Stimulated activated CD4-positive, alpha-beta T cell treated with anti-CD3 and anti-CD28 coated beads, Interleukin-1b, Interleukin-23, amount 100 ng/mL, for 48 hours (primary cell): ENCODE measurements at places on chromosomes 6 and 20.

DNA sequence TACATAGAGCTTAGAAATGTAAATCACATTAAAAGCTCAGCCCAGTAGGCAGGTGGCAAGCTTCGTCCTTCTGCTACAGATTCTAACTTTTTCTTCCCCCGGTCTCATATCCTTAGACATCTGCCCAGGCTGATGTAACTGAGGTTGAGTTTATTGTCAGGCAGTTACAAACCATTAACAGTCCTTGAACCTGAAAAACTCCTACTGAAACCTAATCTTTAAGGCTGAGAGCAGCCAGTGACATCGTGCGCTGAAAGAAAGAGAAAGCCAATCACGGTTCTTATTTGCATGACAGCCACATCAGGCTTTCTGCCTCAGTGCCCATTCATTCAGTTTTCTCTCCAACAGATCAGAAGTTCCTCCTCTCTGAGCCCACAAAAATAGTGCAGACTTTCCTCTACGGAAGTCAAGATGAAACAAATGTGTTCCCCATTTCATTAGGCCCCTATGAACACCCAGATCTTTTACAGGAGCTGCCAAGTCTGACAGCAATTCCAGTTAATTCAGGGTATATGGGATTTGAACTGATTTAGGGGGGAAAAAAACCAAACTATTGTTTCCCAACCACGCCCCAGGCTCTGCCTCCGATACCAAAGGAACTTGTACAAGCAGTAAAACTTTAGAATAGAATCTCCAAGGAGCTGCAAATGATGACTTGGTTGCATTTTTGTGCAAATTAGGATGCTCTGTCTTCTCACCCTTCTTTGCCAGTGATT, at the start of gene NHSL1:
TSS of gene NHSL1 (minus strand) at position 192 of the 716 bp plus-strand sequence. CDS start 204 bp downstream, outside the sequence.
- DNase-seq = no peak

DNA sequence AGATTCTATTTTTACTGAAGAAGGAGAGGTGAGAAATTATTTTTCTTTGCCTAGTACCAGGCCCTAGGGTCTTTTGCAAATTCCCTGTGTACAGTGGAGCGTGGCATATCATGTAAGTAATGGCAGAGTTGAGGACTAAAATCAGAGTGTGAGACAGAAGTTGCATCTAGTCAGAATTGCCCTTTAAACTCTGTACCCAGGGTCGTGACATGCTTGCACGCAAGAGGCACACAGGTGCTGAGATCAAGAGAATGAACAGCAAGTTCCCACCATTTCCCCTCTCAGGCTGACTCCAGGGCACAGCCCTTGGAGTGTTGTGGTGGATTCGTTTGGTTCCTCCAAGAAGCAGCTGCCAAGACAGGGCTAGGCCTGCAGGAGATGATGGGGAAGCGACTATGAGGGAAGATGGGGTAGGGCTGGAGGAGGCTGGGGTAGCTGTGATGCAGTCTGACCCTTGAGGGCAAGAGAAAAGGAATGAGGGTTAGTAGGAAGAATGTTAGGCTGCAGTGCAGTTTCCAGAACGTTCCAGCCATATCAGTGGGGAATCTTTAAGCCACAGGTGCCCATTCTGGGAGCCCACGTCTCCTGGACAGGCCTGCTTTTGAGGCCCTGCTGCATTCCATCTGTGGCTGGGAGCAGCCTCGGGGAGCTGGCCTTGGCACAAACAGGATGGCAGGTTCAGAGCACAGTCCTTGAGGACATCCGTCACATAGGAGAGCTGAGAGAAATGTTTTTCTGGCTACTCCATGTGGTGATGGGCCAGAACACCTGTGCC, 6.9 kb downstream of the NELFCD start:
- no peak for DNase-seq

DNA sequence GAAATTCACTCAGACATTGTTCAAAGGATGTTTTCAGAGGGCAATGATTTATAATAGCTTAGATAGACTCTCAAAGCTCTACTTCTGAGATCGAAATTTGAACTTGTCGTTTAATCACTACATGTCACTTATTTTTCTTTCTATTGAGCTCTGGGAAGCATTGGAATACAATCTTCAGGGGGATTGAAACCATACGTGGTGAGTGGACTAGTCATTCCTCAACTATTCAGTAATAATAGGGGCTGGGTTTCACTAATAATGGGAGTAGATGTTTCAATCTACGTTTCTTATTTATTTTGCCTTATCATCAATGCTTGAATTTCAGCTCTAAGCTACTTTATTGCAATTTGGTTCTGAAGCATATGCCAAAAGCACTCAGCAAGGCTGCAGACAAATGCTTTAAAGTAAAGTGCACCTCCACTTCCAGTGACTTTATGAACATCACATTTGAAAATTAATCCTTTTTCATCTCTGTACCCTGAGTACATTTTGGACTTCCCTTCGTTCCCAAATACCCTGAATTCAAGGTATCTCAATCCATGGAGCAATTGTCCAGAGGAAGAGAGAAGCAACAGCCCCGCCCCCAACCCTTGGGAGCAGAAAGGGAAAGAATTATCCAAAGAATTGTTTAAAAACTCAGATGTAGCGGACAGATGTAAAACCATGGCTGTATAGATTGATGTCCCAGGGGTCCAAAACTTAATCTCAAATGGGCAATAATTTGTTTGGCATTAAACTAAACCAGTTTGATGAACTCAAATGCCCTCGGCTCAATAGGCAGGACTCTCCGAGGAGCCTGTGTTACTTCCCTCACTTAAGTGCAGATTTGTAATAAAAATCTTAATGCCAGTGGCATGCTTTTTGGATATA, 68.1 kb downstream of the HFE start:
- DNase-seq = no peak

- DNase-seq = no peak
These were observed 136.9 kb downstream of the PTCHD4 start for GRCh38 chr6:47974106-47974505.

DNA sequence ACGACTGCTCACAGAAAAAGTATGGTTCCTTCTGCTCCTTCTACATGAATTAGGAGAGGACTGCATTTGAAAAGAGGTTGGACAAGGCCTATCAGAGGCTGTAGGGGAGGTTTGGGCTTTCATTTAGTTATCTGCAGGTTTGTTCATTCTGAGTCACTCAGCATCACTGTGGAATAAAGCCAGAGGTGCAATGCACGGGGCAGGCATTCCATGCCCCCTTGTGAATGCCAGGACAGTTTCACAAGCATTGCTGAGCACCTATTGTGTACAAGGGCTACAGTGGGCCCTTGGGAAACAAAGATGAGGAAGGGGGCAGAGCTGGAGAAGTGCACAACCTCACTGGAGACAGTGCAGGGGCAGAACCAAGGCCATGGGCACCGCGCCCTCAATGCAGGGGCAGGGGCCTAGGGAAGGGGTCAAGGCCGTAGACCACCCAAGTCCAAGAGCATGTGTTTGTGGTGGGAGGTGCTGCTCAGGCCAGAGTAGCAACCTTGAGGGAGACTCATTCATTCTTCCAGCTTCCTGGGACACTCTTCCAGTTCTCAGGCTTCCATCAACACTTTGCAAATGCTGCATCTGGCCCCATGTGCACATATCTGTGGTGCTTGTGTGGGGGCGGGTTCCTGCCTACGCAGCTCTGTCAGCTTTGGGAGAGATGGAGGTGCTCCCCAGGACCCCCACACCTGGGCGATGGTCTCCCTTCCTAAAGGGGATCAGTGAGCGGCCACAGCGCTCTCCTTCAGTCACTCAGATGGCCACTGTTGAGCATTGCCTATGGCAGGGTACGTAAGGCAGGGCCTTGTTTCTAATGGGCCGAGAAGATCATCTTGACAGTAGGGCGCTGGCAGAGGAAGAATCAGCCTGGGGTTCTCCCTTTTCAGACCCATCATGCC, 204.5 kb downstream of the SYNDIG1 start:
- DNase-seq = no peak

- DNase-seq = no peak
These were observed 306.5 kb downstream of the C6orf118 start for GRCh38 chr6:165002866-165003265.

DNA sequence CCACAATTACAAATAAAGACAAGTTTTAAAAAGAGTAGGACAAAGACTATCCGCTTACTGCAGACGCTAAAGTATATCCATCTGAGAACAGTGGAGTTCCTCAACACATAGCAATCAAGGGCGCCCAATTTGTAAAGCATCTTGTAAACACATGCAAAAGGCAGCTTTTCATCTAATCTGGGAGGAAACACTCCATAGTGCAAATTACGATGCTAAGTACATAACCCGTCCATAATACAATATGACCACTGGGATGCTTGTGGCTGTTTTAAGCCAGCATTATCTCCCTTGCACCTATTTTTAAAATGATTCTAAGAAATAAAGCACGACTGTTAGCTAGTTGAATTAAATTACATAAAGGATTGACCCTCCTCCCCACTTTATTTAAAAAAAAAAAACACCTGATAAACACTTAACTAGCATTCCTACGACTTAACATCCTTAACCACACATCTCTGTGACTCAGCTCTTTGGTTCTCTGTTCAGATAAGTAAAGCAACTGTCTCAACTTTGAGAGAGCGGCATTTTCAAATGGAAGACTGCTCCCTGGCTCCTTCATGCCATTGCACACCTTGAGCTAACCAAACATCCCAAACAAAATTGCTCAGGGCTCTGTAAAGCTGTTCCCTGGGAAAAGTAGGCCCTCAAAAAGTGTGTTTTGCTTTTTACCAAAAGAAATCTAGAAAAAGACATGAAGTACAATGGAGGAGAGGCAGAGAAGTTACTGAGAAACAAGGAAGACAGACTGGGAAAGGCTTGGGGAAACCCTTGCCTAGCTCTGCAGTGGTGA, 14.2 kb downstream of the SLC22A23 start:
- no peak for DNase-seq
